ENCODE measurements at places on chromosomes 6 and 20.

DNA sequence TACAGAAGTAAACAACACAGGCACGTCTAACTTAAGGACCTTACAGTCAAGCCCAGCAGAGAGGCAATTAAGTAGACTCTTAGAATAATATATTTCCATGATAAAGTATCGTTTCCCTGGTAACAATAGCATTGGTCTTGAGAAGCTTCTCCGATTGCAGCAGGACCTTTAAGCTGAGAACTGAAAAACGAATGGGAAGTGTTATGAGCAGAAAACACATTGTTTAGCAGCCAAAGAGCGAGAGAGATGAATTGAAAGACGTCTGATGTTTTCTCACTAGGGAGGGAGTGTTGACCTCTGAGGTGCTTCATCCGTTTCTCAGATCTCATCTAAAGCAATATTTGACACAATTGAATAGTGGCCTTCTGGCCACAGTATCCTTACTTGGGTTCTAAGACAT is 855 bp downstream of the BYSL start:
- no peak for DNase-seq

DNA sequence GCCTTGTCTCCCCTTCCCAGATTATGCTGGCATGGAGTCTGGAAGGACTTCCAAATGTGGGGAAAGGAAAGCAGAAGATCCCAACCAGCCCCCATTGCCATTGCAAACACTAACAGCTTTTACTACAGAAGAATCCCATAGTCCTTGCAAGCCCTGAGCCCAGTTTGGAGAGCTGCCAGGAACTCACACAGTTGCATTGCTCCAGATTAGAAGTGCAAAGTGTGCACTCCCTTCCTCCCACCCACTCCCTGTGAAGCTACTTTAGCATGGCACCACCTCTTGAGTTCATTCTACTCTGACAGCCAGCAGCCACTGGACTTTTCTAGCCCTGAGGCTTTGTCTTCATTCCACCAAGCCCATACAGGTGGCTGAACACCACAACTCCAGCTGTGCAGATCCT is 67.6 kb downstream of the SLC22A2 start:
- no peak for DNase-seq

- no peak for DNase-seq
These were observed 739.3 kb downstream of the COL12A1 start for GRCh38 chr6:74466572-74466971.

DNA sequence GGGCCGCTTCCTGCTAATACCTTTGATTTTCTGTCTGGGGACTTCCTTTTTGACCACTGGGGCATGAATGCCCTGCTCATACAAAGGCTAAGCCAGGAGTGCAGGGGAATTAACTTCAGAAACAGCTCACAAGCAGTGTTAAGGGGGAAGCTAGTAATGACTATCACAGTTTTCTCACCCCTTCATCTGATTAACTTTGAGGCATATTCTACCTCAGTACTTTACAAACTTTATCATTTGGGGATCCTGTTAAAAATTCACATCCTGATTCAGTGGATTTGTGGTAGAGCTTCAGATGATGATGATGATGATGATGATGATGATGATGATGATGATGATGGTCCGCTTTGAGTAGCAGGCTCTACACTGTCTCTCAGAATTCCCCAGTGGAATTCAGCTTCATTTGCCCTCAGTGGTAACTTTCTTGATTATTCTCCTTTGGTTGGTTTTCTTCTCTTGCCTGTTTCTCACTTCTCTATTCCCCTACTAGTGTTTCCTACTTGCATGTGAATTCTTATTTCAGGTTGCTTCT is 78.4 kb upstream of the TMEM170B start:
- DNase-seq, result no peak

DNA sequence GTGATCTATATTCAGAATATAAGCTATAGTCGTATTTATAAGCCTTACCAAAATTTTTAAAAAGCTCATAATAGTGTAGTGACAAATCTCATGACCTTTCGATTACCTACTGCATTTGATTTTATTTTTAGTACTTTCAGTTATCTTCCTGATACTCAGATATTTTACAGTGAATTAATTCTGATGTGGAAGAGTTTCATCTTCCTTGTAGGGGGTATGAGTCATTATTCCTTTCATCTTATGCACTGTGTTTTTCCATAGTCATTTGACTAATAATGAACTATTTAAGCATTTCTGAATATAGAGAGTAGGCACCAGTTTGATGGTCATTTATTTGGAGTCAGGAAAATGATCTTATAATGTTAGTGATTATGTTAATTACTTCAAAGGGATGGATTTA is 36.4 kb downstream of the HDGFL1 start:
- no peak for DNase-seq

DNA sequence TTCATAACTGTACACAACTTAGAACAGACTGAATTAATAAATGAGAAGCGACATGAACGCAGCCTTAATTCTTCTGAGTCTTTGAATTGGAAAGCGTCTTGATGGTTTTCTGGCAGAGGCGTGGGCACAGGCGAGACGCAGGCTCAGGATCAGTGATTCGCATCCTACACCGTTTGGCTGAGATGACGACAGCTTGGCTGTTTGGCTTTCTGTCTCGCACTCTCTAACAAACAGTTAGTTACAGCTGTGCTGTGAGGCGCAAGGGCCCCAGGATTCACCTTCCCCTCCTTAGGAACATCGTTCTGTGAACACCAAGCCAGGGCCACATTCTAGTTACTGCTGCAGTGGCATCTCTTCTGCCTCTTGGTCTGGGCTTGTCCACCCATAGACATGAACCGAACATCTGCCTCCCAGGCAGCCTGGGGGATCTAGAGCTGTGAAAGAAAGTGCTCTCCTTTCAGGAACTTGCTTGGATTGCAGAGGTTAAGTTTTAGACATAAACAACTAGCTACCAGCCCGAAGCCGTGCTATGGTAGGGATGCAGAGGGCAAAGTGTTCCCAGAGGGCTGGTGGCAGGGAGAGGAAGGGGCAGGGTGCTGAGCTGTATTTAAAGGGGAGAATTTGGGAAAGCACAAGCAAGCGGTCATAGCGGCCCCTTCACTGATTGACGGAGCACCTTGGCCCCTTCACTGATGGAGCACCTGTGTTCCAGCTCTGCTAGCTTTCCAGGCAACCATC is 49.6 kb downstream of the TCP11 start:
- DNase-seq, result no peak

GRCh38 chr6:89371849-89372505 is 19.5 kb upstream of the UBE2J1 start:
- peak; percentile 42 for DNase-seq

GRCh38 chr20:37361336-37361735 is 15.4 kb downstream of the SRC start:
- no peak for DNase-seq

DNA sequence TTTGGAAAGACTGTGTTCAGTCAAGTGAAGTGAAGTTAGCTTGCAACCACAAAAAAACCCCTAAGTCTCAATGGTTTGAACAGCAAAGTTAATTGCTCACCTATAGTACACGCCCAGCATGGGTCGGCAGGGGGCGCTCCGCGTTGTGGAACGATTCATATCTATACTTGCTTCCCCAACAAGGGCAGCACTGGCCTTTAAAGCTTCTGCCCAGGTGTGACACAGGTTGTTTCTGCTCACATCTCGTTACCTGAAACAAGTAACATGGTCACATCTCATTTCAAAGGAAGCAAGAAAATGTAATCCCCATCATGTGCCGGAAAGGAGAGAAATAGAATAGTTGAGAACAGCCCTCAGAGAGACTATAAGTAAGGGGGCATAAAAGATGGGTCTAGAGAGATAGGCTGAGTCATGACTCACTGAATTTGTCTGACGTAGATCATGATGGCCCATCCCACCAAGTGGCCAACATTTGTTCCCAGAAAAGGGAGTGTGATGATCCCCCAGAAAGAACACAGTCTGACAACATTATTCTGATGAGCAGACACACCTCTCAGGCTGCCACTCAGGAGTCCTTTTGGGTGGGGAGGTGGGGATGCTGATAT is 29.0 kb downstream of the HNF4A start:
- no peak for DNase-seq

DNA sequence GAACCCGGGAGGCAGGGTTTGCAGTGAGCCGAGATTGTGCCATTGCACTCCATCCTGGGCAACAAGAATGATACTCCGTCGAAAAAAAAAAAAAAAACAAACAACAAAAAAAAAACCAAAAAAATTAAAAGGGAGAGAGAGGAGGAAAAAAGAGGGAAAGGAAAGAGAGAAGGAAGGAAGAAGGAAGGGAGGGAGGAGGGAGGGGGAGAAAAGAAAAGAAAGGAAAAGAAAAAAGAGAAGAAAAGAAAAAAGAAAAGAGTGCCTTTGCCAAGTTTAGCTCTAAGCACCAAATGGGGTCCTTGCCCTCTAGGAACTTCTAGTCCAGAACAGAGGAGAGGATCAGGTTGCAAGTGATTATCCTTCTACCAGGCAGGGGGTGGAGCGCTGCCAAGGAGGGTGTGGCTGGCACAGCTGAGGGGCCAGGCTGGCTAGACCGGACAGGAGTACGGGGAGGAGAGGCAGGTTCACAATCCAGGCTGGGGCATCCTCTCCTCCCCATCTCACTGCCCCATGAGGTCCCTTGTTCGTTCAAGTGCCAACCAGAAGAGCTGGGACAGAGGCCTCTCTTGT is 19.1 kb downstream of the GNAS start:
- no peak for DNase-seq

GRCh38 chr20:44714102-44714700 is 968 bp upstream of the CCN5 start:
- DNase-seq, result no peak

DNA sequence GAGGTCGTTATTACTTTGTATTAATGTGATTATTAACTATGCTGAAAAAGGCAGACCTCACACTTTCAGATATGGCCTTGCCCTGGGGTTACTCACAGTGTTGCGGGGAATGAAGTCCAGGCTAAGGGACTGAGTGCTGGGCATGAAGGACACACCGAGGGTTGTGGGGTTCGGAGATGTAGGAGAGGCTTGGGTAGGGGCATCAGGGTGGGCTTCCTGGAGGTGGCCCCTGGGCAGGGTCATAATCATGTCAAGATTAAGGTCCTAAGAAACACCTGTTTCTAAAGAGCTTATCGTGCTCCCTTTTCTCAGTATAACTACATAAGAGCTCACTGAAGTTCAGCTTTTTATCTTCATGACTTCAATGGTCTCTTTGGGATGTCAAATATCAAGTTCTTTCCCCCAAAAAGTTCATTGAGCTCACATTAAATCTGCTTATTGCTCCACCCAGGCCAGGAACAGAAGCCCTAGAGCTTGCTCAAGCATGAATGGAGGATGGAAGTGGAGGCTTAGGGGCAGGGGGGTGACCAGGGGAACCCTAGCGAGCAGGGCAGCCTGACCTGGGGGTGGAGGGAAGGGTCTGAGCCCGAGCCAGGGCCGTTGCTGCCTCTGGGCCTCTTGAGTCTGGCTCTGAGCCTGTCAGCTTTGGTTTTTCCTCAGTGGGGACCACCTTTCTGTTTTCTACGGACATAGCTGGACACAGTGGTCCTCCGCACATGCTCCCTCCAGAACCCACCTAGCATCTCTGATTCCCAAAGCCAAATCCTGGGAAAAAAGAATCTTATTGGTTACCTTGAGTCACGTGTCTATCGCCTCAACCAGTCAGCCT is 37.3 kb upstream of the TGM2 start:
- no peak for DNase-seq

DNA sequence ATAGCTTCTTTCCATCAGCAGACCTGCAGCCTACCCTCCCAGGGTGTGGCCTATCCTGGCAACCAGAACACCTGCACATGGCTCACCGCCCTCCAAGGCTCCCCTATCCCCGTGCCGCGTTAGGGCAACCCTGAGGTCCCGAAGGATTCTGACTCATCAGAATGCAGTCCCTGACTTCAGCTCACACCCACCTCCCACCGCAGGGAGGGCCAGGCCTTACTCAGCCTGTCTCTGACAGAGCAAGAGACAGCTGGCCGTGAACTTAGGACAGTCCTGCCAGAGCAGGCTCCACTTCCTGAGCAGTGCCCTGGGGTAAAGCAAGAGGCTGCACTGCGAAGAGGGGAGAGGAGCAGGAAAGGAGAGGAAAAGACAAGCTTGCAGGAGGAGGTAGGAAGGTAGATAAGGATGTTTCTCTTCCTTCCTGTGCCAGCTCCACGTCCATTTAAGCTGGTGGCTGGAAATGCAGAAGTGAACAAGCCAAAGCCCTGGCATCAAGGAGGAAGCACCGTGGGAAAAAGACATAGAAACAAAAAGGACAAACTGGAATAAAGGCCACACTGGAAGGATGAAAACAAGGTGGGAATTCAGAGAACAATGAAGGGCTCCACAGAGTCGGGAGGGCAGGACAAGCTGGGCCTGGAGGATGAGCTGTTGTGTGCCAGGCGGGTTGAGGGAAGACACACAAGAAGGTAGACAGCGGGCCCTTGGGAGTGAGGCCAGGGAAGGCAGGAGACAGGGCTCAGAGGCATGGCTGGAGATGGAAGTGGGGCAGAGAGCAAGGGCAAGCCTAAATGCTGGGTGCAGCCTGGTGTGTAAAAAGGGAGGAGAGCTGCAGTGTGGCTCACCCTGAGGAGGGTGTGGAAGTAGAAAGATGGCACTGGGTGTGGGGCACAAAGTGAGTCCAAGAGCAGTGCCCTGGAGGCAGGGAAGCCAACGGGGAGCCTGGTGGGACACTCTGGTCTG is 102.7 kb downstream of the SLC23A2 start:
- no peak for DNase-seq

DNA sequence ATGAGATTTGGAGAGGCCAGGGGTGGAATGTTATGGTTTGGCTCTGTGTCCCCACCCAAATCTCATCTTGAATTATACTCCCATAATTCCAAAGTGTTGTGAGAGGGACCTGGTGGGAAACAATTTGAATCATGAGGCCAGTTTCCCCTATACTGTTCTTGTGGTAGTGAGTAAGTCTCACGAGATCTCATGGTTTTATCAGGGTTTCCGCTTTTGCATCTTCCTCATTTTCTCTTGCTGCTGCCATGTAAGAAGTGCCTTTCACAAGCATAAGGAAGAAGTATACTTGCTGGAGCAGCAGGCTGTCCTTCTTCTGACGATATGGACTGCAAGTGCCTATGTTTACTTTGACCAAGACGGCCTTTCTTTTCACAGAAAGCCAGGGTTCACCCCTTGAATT is 270.5 kb downstream of the ESR1 start:
- DNase-seq, result no peak

GRCh38 chr6:28606424-28607391 is 81.0 kb downstream of the GPX5 start:
- DNase-seq, result peak; percentile 77

GRCh38 chr6:42417641-42418112 is 34.0 kb downstream of the TRERF1 start:
- no peak for DNase-seq

Measured in NCI-H446 treated with DMSO at 0.1 percent for 48 hours (cell line).